ENCODE measurements at places on chromosomes 6 and 20.

DNA sequence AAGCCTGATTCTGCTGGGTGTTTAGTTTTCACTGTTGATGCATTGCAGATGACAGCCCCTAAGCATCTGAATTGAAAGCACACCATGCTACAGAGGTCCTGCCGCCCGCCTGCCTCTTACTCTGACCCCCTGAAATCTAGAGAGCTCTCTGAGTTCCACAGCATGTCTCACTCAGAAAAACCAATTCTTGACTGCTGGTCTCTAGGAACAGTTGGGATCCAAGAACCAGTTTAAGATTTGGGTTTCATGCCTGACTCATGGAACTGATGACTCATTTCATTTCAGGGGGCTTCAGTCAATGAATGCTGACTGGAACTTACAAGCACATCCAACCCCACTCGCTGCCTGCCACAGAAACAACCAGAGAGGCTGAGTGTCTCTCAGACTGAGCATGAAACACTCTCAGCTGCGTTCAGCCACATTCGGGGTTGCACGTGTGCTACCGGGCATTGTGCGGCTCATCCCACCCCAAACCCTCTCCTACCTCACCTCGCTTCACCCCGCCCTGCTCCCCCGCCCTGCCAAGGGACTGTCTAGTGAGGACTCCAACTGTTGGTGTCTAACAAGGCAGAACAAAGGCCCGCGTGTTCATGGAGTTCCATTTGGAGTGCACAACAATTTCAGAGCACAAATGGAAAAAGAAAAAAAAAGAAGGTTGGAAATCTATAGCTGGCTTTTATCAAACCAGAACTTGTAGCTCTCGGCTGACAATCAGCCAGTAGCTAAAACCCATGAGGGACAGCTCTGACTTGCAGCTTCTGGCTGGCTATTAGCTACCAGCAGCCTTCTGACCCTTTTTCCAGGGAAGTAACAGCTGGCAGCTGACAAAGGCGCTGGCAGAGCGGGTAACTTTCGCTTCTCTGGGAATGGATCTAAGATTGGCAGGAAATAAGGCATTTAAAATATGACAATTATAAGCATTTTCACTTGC, 20.0 kb upstream of the TRAF3IP2 start:
- peak; percentile 29 for DNase-seq
- H3K36me3 ChIP-seq: no peaks in the 10 kb centered on the region
- no peaks in the 10 kb centered on the region for H3K27me3 ChIP-seq
- no peak overlapping the region for H3K27ac ChIP-seq
- no peak overlapping the region for H3K4me3 ChIP-seq

DNA sequence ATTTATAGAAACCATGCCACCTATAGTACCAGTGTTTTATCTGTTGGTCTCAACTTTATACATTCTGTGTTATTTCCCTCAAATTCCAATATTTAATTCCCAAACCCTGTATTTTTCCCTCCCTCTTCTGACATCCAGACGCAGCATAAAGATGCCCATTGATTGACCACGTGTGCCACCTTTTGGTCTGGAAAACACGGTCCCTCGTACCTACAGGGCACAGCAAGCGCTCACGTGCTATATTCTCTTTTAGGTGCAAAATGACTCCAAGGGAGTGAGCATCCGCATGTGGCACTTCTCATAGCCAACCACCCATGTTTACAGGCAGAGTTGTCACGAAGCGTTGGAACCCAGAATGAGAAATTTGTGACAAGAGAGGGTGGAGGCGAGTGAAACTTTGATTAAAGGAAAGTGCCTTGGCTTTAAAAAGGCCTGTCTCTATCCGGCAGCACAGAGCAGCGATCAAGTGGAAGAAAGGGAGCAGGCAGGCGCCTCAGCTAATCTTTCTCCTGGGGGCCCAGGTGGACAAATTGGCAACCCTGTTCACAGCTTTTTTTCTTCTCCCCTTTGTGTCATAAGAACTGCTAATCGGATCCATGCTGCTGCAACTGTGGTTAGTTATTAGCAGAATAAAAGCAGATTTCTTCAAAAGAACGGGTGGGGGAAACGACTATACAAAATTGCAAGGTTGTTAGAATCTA, 225.9 kb downstream of the TMEM242 start:
- H3K36me3 ChIP-seq: no peaks in the 10 kb centered on the region
- H3K4me1 ChIP-seq: no peaks in the 10 kb centered on the region
- H3K4me3 ChIP-seq: no peak overlapping the region
- H3K27me3 ChIP-seq: no peaks in the 10 kb centered on the region

DNA sequence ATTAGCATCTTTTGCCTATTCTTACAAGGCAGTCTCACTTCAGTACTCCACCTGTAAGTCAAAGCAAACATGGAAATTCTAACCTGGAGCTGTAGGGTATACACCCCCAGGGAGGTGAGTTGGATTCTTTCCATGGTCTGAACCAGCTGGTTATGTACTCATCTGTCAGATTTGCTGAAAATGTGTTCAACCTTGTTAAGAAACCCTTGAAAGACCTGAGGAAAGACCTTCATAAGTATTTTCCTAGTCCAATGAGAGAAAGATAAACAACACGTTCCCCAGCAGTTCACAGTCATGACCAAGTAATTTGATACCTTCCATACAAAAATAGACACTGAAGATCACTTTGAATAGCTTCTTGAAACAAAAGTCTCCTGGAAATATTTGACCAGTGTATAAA, 42.5 kb downstream of the ID4 start:
- no peaks in the 10 kb centered on the region for H3K36me3 ChIP-seq
- no peaks in the 10 kb centered on the region for H3K27me3 ChIP-seq
- DNase-seq: no peak
- no peak overlapping the region for H3K27ac ChIP-seq

DNA sequence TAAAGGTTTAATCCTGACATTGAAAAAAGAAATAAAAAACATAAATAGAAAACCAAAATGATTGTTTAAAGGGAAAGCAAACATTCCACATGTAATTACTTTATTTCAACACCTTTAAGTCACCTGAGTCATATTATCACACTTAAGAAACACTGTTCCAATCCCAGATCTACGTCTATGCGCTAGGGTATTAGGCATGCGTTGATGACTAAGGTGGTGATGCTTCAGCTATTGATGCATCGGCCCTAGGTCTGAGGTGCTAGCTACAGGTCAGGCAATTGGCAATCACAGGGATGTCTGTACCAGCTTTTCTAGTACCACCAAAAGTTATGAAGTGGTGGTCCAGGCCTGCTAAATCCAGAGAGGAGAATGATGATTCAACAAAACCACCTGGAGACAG, 97.7 kb upstream of the BCLAF1 start:
- no peak overlapping the region for H3K27ac ChIP-seq
- H3K36me3 ChIP-seq: no peaks in the 10 kb centered on the region
- no peak for DNase-seq
- no peaks in the 10 kb centered on the region for H3K4me1 ChIP-seq
- H3K4me3 ChIP-seq: no peak overlapping the region
- H3K27me3 ChIP-seq: no peaks in the 10 kb centered on the region

DNA sequence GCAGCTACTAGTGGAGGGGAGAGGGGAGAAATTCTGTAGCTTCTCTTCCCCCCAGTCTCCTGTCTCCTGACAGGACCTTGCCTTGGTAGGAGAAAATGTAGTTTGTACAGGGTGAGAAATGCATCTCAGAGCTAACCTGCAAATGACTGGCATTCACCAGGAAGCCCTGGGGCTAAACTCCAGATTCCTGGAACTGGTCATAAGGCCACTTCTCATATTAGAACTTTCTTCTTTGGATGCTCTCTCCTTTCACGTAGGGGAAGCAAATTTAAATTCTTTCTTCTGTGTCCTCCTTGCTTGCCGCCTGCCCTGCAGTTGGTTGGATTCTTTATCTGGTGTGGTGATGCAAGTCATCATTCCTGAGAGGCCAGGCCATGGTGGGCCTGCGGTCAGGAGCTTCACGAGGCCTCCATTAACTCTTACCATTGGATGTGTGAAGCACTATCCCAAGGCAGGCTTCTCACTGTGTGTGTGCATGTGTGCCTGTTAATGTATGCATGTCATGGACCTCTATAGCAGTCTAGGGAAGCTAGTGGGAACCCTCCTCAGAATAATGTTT, 182.0 kb downstream of the PHF3 start:
- H3K27ac ChIP-seq: no peak overlapping the region
- peak; percentile 36 for DNase-seq
- H3K4me3 ChIP-seq: no peak overlapping the region

GRCh38 chr20:30593572-30593971, 663.9 kb upstream of the DEFB115 start:
- H3K27me3 ChIP-seq: no peaks in the 10 kb centered on the region
- no peak overlapping the region for H3K4me3 ChIP-seq
- DNase-seq: no peak
- no peak overlapping the region for H3K27ac ChIP-seq

DNA sequence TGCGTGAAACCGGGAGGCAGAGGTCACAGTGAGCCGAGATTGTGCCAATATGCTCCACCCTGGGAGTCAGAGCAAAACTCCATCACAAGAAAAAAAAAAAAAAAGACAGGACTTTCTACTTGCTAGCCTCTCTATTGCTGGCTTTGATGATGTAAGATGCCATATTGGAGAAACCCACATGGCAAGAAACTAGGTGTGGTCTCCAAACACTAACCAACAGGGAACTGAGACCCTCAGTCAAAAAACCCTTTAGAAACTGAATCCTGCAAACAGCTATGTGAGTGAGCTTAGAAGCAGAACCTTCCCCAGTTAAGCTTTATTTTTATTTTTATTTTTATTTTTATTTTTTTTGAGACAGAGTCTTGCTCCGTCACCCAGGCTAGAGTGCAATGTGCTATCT, 18.4 kb upstream of the ZBTB22 start:
- no peak overlapping the region for H3K4me3 ChIP-seq
- H3K27me3 ChIP-seq: no peaks in the 10 kb centered on the region
- no peaks in the 10 kb centered on the region for H3K36me3 ChIP-seq
- no peaks in the 10 kb centered on the region for H3K4me1 ChIP-seq
- no peak overlapping the region for H3K27ac ChIP-seq

- DNase-seq: peak; percentile 59
- no peaks in the 10 kb centered on the region for H3K4me1 ChIP-seq
- H3K4me3 ChIP-seq: no peak overlapping the region
- H3K27ac ChIP-seq: no peak overlapping the region
These were observed 268.4 kb upstream of the IRAK1BP1 start for GRCh38 chr6:78598966-78599365.

DNA sequence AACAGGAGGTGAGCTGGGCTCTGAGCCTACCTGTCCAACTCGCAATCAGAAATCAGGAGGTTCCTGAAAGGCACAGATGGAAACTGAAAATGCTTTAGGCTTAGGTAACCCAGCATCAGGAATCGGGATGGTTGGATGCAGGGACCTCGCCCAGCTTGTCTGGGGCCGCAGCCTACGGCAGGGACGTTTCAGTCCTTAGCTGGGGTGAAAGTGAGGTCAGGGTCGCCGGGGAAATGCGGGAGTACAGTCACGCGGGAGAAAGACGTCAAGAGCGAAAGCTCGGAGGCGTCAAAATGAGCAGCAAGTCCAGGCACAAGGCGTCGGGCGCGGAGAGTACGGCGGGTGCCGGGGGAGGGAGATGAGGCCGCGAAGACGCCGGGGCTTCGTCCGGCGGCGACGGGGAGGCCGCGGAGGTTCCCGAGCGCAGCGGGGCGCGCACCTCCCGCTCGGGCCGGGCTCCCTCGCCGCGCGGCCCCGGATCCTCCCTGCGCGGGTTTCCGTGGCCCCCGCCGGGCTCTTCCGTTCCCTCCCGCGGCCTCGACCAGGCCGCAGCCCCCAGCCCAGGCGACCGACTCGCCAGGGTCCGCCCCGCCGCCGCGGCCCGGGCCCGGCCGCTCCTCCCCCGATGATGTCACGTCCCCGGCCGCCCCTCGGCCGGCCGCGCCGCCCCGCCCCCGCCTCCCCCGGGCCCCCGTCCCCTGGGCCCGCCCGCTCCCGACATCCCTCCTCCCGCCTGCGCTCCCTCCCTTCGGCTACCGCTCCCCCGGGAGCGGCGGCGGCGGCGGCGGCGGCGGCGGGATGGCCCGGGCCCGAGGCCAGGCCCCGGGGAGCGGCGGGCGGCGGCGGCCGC, at the start of gene EBF4:
Gene EBF4, plus strand, starts transcription at position 745 of the 850 bp plus-strand sequence. CDS start 866 bp downstream, outside the sequence.
- peak; percentile 29 for DNase-seq
- peaks cover 65% of the 10 kb centered on the region for H3K27me3 ChIP-seq
- H3K36me3 ChIP-seq: no peaks in the 10 kb centered on the region
- H3K4me1 ChIP-seq: no peaks in the 10 kb centered on the region

DNA sequence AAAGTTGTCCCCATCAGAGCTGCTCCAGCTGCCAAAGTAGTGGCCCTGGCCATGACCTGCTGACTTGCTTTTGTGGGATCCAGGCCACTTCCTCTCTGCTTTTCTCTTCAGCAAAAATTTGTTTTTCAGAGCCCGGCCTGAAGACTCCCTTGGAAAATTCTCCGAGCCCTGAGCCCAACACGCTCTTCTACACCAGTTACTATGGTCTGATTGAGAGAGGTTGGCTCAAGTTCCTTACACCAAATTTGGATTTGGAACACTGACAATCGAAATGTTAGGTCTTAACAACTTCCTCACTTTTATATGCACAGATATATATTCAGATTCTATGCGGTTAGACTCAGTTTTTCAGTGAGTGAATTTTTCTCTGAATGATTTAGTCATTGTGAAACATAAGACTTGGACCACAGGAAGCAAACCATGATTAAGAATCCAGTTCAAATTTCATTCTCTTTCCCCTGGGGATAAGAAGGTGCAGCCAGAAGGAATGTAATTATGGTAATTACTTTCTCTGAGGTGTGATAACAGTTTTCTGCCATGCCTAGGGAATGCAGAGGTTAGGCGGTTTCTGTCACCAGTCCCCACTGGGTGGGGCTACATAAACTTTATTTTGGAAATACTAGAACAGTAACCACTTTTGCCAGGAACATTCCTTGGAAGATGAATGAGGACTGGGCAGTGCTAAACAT, 365.2 kb downstream of the SYNE1 start:
- DNase-seq: peak; percentile 84
- H3K4me3 ChIP-seq: no peak overlapping the region

GRCh38 chr6:166999884-167000253, 672 bp downstream of the CEP43 start:
- H3K36me3 ChIP-seq: peaks cover 2% of the 10 kb centered on the region
- no peak for DNase-seq
- no peaks in the 10 kb centered on the region for H3K27me3 ChIP-seq

- H3K4me1 ChIP-seq: no peaks in the 10 kb centered on the region
- H3K36me3 ChIP-seq: no peaks in the 10 kb centered on the region
- H3K4me3 ChIP-seq: no peak overlapping the region
- DNase-seq: peak; percentile 56
These were observed 77.7 kb upstream of the OLIG3 start for GRCh38 chr6:137571854-137572253.

GRCh38 chr6:9485992-9486391, 928.9 kb downstream of the TFAP2A start:
- no peaks in the 10 kb centered on the region for H3K4me1 ChIP-seq
- no peak overlapping the region for H3K4me3 ChIP-seq
- H3K27ac ChIP-seq: no peak overlapping the region
- no peaks in the 10 kb centered on the region for H3K36me3 ChIP-seq

- DNase-seq: peak; percentile 27
- H3K27ac ChIP-seq: no peak overlapping the region
- H3K4me1 ChIP-seq: no peaks in the 10 kb centered on the region
- no peak overlapping the region for H3K4me3 ChIP-seq
These were observed 227.2 kb upstream of the SULF2 start for GRCh38 chr20:48012401-48012974.

- no peaks in the 10 kb centered on the region for H3K36me3 ChIP-seq
- no peaks in the 10 kb centered on the region for H3K27me3 ChIP-seq
These were observed 268.0 kb downstream of the HACE1 start for GRCh38 chr6:104591573-104592334.

GRCh38 chr6:87663434-87663833, 38.6 kb downstream of the AKIRIN2 start:
- H3K4me3 ChIP-seq: no peak overlapping the region
- H3K4me1 ChIP-seq: no peaks in the 10 kb centered on the region
- no peaks in the 10 kb centered on the region for H3K27me3 ChIP-seq
- DNase-seq: no peak

GRCh38 chr6:43939281-43940070, 169.5 kb downstream of the VEGFA start:
- H3K4me3 ChIP-seq: no peak overlapping the region
- no peak for DNase-seq
- H3K27ac ChIP-seq: no peak overlapping the region
- H3K36me3 ChIP-seq: no peaks in the 10 kb centered on the region
- no peaks in the 10 kb centered on the region for H3K27me3 ChIP-seq
